ENCODE measurements at places on chromosomes 12 and 14. TPM values are rescaled to one million over a fixed set of nuclear protein-coding genes. Genes with fewer than 3 reads are reported as not detected.

ALG10B gene
- 11.8 TPM for total RNA-seq

TAS2R19 gene
- 6.4 TPM for total RNA-seq

TESPA1 gene
- total RNA-seq = 2.5 TPM

AQP6 gene
- total RNA-seq = not detected

CCDC38 gene
- not detected for total RNA-seq

DNAJC22 gene
- total RNA-seq = 3.7 TPM

ADAM21 gene
- not detected for total RNA-seq

MED13L gene
- 161 TPM for total RNA-seq

KLRB1 gene
- 1.5 TPM for total RNA-seq

B4GALNT1 gene
- total RNA-seq = 7.6 TPM

AMHR2 gene
- total RNA-seq = 1.2 TPM

ACVRL1 gene
- total RNA-seq = 115 TPM

KRT4 gene
- total RNA-seq = 354 TPM

BRAP gene
- 14.0 TPM for total RNA-seq

SLC25A21 gene
- total RNA-seq = 0.49 TPM

SOAT2 gene
- 0.74 TPM for total RNA-seq

PTCSC3 gene
- not detected for total RNA-seq

TDRD9 gene
- 0.74 TPM for total RNA-seq

ANKRD33 gene
- not detected for total RNA-seq

LUM gene
- 72.9 TPM for total RNA-seq
